ENCODE measurements at places on chromosomes 7 and 10.

DNA sequence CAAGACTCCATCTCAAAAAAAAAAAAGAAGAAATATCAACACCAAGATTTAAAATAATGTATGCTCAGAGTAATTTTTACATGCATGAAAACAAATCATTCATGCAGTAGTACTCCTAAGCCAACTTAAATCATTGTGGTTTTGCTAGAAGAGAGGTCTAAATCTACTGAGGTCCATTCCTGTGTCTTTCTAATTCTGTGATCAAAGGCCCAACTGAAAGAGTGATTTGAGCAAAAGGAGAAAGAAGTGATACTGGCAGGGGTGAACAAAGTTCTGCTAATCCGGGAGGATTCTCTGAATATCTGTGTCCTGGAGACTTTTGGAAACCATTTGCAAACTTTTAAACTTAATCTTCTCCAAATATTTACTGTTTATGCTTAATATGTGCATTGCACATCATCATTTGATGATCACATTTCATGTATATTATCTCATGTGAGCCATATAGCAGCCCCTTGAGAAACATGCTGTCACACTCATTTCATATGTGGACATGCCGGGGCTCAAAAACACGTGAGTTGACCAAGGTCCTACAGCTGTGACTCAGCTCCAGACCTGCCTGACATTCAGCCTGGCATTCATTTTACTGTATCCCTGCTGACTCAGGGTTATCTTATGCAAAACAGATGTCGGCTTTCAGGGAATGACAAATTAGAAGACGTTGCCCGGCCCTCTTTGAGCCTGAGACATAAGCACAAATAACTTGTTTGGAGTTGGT lies 76.4 kb downstream of the FAM107B start:
- DNase-seq = no peak

GRCh38 chr10:122504610-122504950 lies 43.2 kb downstream of the HTRA1 start:
- no peak for DNase-seq

- no peak for DNase-seq
Measured at GRCh38 chr7:9608560-9608959, 1175.2 kb downstream of the NXPH1 start.

DNA sequence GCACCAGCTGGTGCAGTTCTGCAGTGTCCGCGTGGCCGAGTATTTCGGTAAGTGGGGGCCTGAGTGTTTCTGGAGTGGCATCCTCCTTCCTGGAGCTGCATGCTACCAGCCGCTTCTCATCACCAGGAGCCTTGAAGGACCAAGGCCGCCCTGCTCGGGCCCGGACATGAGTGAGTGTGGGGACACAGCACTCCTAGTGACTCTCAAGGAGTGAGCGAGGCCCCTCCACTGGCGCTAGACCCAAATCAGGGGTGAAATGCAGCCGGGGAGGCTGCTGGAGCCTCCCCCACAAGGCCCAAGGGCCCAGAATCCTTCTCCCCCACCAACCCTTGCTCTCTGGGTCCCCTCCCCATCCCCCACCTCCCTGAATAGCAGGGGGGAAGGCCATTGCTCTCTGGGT lies 48.0 kb downstream of the CAMK2B start:
- DNase-seq = peak; percentile 26

GRCh38 chr10:67666416-67667034 lies 29.5 kb downstream of the CTNNA3 start:
- DNase-seq = no peak

GRCh38 chr7:140326116-140326928 lies 72.0 kb downstream of the SLC37A3 start:
- DNase-seq = no peak

- no peak for DNase-seq
Measured at GRCh38 chr10:82953909-82954308, 1078.9 kb downstream of the NRG3 start.

GRCh38 chr10:71076473-71077142 lies 135.8 kb upstream of the UNC5B start:
- DNase-seq = no peak

Measured in activated naive CD4-positive, alpha-beta T cell treated with anti-CD3 and anti-CD28 coated beads, Interleukin-2, amount 50 U/mL, for 72 hours (primary cell).